GM03348 (cell line): ENCODE measurements at places on chromosomes 11 and 22.
A peak's percentile ranks its signal among the peaks of the same experiment; 100 is the strongest.

DNA sequence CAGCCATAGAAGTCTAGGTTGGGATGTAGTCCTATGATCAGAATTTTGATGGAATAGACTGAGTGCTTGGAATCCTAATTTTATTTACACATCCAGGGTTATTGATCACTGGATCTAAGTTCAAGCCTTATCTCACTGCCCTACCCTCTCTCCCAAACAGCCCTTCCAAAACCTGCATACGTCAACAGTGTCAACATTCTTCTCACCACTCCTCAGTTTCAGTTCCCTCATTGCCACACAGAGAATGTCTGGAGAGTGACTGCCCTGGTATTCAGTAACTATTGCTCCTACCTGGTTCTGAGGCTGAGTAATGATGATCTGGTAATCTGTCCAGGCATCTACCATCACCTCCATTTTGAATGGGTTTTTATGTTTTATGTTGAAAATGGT is 60.0 kb downstream of the GLYATL1 start:
- no peak for DNase-seq

- no peak for DNase-seq
Observed at GRCh38 chr22:36225333-36225922, 13.9 kb downstream of the APOL2 start.

GRCh38 chr22:17590586-17590985 is 27.3 kb downstream of the SLC25A18 start:
- no peak for DNase-seq

- DNase-seq, result no peak
Observed at GRCh38 chr11:96074551-96075310, 150.8 kb upstream of the MTMR2 start.

- DNase-seq, result no peak
Observed at GRCh38 chr11:6876325-6876724, at the start of gene OR10A4. TSS of gene OR10A4 (plus strand) at chr11:6876625. CDS start at chr11:6876648, 23 bp downstream.

DNA sequence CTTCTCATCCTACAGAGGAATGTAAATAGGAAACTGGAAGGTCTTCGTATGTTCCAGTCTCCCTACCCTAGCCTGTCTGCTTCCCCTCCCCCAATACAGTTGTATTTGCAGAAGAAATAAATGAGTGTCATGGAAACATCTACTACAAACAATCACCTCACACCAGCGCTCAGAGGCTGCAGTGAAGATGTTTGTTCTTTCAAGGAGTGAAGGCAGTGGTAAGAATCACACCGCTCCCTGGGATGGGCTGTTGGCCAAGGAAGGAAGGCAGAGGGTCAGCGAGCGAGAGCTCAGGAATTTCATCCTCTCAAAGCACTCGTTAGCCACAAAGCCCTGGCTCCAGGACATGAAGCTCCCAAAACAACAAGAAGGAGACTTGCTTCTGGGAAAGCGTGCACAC is 1.1 kb upstream of the IGSF9B start:
- no peak for DNase-seq

GRCh38 chr11:82092904-82093303 is 640.8 kb downstream of the FAM181B start:
- DNase-seq, result no peak

- DNase-seq, result no peak
Observed at GRCh38 chr22:50296658-50297490, 10.6 kb downstream of the PLXNB2 start.

GRCh38 chr11:61601512-61601911 is 20.6 kb upstream of the SYT7 start:
- no peak for DNase-seq

DNA sequence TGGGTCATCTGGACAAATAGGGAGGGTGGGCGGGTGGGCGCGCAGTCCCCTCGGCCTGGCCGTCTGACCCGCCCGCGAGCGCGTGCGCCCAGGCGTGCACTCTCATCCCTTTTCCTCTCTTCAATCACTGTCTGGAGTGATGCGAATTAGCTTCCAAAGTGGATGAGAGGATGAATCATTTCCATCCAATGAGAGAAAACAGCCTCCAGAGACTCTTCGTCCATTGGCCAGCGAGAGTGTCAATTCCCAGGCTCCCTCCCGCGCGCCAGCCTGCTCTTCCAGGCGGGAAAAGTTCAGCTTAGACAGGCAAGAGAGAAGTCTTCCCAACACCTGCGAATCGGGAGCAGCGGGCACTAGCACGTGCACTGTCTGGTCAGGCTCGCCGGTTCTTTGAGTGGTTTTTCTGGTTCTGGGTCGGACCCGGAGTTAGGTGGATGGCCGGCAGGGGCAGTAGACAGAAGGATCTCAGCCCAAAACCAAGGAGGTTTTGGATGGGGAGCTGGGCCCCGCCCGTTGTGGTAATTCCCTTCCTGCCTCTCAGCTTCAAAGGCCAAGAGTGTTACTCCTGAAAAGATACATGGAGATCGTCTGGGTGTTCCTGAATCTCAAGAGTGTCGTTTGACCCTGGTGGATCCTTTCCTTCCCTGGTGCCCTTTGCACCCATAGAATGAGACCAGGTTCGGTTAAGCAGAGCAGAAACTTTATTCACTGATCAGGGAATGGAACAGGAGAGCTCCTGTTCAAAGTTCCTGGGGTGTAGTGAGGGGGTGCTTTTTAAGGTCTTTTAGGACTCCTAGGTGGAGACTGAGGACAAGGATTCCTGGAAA is 33.4 kb upstream of the GLYATL1 start:
- peak; percentile 96 for DNase-seq

DNA sequence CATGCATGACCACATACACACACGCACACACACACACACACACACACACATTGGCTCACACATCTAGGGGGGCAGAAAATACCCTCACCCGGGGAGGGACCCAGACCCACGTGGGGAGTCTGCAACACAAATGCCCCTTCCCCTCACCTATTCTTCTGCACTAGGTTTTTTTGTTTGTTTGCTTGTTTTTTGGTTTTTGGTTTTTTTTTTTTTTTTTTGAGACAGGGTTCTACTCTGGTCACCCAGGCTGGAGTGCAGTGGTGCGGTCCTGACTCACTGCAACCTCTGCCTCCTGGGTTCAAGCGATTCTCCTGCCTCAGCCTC is 28.4 kb downstream of the WEE1 start:
- no peak for DNase-seq

- no peak for DNase-seq
Observed at GRCh38 chr11:85948884-85949283, 93.7 kb downstream of the CCDC83 start.

DNA sequence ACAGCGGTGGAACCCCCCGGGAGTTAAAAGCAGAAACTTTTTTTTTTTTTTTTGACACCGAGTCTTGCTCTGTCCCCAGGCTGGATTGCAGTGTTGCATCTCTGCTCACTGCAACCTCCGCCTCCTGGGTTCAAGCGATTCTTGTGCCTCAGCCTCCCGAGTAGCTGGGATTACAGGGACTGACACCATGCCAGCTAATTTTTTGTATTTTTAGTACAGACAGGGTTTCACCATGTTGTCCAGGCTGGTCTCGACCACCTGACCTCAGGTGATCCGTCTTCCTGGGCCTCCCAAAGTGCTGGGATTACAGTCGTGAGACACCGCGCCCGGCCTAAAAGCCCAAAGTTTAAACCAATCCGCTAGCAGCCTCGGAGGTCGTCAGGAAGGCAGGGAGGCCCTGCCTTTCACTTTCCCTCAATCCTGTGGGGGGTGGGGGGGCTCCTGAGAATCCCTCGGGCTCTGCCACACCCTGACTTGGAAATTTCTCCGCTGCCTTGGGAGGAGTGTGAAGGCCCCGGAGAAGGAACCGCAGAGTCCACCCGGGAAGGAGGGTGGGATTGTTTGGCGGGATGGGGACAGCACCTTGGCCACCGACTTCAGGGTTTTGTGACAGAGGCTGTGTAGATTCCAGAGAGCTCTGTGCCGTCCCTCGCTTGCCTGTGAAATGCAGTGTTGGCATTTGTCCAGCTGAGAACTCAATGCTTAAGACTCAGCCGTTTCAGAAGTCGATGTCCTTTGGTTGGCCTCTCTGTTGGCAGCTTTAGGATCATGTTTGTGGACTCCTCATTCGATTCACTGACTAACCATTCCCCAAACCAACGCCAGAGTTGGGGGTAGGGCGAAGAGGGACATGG is 1.0 kb downstream of the ARHGAP8 start:
- no peak for DNase-seq

DNA sequence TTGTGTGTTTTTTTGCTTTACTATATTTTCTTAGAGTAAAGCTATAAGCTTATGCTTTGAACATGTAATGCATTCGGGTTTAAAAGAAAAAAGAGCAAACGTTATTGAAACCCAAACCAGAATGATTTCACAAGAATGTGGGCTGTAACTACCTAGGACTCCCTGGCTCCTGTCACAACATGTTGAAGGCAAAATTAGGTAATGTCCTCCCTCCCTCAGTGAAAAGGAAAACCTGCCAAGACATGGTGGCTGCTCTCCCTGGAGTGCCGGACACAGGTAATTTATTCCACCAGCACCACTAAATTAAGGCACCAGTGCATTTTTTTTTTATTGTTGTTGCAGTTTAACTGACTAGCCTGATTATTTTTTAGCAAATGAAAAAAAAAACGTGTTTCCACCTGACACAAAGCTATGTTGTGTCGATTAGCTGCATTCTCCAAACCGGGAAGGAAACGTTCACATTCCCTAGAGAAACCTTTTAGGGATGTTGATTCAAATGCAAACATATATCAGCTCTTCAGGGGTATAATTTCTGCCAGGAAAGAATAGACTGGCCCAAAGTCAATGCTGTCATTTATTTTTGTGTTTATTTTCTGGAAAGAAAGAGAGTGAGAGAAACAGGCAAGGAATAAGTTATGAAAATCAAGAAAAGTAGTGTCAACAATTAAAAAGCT is 134.6 kb downstream of the CCDC34 start:
- DNase-seq, result no peak

- DNase-seq, result no peak
Observed at GRCh38 chr11:125579811-125580210, 10.5 kb downstream of the EI24 start.

- peak; percentile 97 for DNase-seq
Observed at GRCh38 chr11:44861849-44862557, 88.7 kb downstream of the TP53I11 start.

GRCh38 chr11:20544603-20545237 is 54.7 kb upstream of the SLC6A5 start:
- no peak for DNase-seq

- no peak for DNase-seq
Observed at GRCh38 chr11:32216749-32217148, 125.9 kb downstream of the RCN1 start.

GRCh38 chr11:28153586-28153985 is 45.4 kb downstream of the METTL15 start:
- DNase-seq, result no peak

DNA sequence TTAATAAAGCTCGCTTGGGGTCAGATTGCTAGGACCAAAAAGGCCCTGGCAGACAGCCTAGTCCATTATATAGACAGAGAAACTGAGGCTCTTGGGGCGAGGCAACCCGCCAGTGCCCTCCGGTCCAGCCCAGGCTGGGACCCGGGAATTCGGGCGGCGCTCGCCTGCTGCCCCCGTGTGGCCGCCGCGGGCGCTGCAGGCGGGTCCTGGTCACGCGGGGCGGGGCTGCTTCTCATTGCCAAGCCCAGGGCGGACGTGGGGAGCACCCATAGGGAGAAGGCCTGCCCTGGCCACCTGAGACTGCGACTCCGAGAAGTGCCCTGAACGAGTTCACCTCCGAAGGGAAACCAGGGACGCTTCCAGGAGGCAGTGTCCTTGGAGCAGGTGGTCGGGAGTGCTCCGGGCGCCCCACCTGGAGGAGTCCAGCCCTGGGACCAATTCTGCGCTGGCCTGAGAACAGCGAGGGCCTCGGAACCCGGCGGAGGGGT is 36.0 kb upstream of the CSNK1E start:
- DNase-seq, result peak; percentile 92

DNA sequence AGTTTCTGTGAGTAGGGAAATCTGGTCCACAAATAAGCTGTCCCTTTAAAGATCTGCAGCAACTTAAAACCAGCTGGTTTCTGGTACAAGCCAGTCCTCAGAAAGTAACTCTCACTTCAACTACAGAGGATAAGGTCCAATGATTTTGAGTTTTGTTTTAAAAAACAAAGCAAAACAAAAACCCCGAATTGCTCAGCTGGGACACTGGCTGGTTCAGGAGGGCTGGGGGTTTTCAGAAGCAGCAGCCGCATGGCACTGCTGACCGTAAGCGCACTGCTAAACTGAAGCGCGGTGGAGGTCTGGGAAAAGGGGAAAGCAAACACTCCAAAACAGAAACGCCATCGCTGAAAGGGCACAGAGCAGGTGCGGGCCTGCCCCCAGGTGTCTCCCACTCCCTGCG is 59.7 kb downstream of the MICAL3 start:
- no peak for DNase-seq

GRCh38 chr11:32034680-32035079 is 56.2 kb upstream of the RCN1 start:
- DNase-seq, result no peak

- DNase-seq, result no peak
Observed at GRCh38 chr11:8719721-8720120, 37.1 kb downstream of the RPL27A start.

DNA sequence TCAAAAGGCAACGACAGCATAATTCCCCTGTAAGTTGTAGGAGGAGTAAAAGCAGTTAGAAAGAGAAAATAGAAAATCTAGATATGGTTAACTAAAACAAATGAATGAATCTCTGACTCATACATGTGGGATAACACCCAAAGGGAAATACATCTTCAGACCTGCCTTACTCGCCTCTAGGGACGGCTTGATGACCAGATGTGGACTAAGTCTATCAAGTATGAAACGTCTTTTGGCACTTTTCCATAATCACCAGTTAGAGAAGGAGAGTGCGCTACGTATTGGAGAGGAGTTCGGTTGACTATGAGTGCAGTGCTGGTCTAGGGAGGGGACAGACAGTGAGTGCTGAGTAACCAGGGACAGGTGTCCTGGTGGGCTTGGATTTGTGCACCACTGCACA is 459.9 kb downstream of the OPCML start:
- DNase-seq, result no peak

DNA sequence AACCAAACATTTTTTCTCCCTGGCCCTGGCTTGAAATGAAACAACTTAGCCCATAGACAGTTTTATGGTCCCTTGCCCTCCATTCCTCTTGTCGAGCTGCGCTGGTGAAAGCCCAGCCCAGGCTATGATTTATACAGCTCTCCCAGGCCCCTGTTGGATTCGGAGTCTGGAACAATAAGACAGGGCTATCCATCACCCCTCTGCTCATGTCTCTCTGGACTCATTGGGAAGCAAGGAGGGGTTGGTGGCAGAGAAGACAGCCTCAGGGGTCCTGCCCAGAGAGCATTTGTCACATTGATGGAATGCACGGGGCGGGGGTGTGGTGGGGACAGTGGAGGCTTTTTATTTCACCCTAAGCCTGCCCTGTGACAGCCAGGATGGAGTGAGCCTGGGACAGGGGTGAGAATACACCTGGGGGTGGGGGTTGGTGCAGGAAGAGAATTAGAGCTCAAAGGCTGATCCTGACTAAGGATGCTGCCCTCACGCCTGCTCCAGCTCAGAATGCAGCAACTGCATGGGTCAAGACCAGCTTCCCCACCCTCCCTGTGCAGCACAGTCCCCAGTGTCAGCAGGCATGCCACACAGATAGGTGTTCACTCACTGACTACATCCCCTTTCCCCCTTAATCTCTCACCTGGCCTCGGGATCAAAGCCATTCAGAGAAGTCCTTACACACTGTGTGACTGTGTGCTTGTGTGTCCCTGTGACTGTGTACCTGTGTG is 10.0 kb upstream of the PKNOX2 start:
- no peak for DNase-seq

- DNase-seq, result no peak
Observed at GRCh38 chr11:125481531-125481930, 14.5 kb downstream of the FEZ1 start.
